ENCODE measurements at places on chromosomes 11 and 22.

DNA sequence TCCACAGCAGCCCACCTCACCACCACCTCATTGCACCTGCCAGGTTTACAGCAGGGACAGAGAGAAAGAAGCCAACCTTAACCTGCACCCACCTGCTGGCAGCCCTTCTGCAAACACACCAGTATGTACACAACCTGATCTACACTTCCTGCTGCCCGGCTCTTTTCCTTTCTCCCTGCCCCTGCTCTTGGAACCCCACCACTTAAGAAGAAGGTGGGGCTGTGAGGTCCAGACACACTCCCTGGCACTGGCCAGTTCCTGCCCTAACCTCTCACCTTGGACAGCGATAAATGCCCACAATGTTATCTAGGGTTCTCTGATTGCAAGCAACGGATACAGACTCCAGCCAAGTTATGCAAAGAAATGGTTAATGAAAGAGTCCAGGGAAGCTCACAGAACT, 10.8 kb upstream of the SLC35C1 start:
- peak; percentile 63 for DNase-seq

DNA sequence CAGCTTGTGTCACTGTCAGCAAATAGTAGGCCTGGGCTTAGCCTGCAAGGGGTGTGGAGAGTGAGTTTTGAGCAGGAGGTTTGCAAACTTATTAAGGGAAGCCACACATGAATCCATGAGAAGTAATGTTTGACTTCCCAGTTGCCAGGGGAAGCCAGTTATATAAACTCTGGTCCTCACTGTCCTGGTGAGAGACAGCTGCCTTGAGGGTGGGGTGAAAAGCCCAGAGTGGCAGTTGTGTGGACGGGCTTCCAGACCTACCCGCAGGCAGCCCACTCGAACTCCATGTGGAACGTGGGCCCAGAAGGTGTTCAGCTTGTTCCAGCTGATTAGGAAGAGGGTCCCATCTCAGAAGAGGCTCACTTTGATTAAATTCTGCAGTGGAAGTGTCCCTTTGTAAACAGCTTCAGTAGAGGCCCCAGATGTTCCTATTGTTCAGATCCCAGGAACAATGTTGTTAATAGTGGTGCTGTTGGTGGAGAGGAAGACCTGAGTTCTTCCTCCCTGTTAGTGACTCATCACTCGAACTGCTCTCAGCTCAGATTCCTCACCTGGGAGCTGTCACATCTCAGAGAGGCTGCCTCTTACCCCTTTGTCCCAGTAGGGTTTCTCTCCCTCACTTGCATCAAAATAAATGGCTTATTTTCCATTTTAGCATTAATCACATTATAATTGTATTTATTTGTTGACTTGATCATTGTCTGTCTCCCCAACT, 63.4 kb downstream of the GRAMD1B start:
- DNase-seq: no peak

- no peak for DNase-seq
These were observed 72.8 kb upstream of the KCNQ1OT1 start for GRCh38 chr11:2772544-2773031.

DNA sequence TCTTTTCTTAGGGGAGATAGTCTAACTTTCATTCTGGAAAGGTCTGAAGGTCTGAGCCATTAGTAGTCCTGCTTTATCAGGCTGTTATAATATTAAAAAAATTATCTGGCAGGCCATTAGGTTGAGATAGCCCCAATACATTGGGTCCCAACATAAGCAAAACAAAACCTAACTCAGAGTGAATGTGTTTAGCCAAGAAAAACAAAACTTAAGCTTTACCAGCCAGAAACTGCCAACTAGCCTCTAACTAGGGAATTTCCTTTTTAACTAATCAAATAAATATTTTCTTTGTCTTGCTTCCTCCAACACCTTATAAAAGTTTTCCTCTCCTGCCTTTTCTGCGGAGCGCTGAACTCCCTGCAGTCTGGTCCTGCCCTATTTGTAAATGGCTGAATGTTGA, 1137.7 kb upstream of the CNTN5 start:
- no peak for DNase-seq

GRCh38 chr11:45275828-45276227, 10.3 kb downstream of the SYT13 start:
- DNase-seq: no peak

GRCh38 chr11:121347813-121348212, 55.2 kb downstream of the SC5D start:
- DNase-seq: no peak

- DNase-seq: no peak
These were observed 157.8 kb upstream of the DDI1 start for GRCh38 chr11:103878646-103879045.

GRCh38 chr11:17473071-17473744, 3.4 kb downstream of the ABCC8 start:
- DNase-seq: no peak

DNA sequence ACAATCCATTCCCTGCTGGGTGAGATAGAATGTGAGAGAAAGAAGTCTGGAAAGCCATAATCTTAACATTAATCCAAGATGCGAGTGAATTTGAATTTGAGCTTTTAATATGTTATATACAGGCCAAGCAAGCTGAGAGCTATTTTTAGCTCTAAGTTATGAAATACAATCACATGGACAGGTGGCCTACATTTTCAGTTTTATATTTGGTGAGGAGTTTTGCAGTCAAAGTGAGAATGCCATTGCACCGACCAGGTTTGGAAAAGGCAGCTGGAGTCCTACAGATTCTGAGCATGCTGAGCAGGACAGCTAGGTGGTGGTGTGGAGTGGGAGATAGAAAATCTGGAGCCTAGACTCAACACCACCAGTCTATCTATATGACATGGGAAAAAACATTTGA, 12.0 kb downstream of the OR5B21 start:
- no peak for DNase-seq

DNA sequence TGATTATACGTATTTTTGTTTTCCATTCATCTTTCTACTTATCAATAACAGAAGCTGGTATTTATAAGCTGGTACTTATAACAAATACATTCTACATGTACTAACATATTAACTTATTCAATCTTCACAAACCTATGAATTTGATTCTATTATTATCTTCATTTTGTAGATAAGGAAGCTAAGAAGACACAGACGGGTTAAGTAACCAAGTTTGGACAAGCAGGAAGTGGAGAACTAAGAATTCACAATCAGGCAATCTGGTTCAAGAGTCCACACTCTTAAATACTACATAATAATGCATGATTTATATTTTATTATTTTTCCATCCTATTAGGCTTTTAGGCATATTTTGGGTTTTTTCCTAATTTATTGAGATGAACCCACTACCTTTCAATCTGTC, 25.0 kb downstream of the FCHSD2 start:
- DNase-seq: no peak

- DNase-seq: no peak
These were observed at the start of gene CCND1 for GRCh38 chr11:69640995-69641581. TSS of gene CCND1 (plus strand) at chr11:69641156. CDS start at chr11:69641314, 158 bp downstream.

DNA sequence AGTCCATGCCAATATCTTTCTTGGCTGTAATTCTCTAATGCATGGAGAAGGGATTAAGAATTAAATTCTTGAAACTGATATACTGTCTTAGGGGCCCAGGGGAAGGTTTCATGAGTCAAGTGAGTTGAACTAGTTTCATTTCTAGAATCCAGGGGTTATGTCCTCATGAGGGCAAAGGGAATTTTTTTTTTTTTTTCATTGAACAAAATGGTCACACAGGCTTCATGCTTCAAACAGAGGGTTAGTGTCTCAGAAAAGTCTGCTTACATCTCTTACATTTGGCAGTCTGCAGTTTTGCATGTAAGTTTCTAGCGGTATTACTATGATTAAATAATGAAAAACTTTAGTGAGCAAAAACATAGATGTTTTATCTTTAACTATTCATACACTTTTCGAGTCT, 32.9 kb downstream of the PPME1 start:
- no peak for DNase-seq

DNA sequence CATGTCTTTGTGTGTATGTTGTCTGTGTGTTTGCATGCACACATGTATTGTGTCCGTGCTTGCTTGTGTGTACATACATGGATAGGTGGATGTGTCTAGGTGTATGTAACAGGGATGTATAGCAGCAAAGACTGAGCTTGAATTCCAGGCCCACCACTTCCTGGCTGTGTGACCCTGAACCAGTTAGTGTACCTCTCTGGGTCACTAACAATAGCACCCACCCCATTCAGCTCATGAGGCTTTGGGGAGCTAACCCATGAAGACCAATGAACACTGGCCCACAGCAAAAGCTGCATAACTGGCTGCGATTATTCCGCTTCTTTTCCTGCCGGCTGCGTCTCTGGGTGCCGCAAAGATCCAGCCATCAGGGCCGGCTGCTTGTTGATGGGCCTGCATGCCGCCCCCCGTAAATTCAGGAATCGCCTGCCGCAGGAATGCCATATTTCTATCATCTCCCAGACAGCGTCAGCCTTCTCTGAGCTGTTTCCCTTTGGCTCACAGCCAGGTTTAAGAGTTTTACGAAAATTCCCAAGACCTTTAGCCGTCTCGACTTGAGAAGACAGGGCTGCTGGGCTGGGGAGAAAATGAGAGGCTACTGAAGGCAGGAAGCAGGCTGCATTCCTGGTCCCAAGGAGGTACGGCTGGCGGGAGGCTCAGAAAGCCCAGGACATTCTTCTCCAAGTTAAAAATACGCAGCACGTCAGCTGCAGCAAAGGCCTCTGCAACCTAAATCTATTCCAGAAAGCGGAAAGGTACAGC, 224.6 kb downstream of the MN1 start:
- DNase-seq: no peak

- no peak for DNase-seq
These were observed 1015.8 kb downstream of the BRD1 start for GRCh38 chr22:48811885-48812284.

- DNase-seq: no peak
These were observed 17.1 kb downstream of the CXCR5 start for GRCh38 chr11:118900535-118901384.

DNA sequence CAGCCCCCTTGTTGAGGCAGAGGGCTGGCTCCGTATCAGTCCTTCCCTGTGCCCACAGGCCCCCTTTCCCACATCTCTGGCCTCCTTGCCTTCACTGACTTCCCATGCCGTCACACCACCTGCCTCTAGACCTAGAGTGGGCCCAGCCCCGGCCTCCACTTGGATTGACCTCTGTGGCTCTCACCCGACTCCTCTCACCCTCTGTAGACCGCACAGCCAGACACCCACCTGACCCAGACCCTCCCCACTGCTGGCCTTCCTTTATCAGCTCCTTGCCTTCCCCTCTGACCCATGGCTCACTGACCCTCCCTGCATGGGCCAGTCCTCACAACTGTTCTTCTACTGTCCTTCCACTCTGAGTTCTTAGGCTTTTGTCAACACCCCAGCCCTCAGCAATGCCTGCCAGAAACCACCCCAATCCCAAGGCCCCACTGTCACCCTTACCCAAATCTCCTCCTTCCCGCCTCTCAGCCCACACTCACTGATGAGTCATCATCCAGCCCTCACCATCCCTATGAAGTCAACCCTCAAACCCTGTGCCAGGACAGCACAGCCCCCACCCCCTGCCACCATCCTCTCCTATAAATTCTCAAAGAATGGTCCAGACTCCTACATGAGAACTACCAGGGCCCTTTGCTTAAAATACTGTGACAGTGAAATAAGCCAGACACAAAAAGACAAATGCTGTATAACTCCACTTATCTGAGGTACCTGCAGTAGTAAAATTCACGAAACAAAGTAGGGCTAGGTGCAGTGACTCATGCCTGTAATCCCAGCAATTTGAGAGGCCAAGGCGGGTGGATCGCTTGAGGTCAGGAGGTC, 53.4 kb downstream of the SCGB1A1 start:
- DNase-seq: no peak

DNA sequence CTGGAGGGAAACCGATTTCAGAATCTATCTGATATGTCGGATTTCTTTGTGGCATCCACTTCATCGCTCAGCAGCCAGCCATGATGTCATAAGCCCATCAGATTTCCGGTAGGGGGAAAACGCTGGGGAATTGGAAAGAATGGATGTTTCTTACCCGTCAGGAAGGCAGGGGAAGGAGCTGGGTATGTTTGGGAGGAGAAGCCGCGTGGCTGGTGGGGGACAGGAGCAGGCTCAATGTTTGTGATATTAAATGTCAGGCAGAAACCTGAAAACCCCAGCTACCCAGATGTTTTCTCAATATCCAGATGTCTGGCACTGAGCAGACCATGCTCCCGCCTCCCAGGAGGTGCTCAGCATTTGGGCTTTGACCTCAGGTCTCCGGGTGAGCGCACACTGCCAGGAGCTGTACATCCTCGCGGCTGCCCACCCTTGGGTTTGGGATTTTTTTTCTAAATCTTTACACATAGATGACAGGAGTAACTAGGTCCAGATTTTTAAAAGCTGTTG, 67.5 kb downstream of the NFAM1 start:
- DNase-seq: no peak

GRCh38 chr11:68211546-68211945, 1.6 kb downstream of the KMT5B start:
- DNase-seq: no peak

GRCh38 chr22:39348909-39349505, 784 bp upstream of the SYNGR1 start:
- no peak for DNase-seq

GRCh38 chr22:28911777-28912669, 28.7 kb downstream of the ZNRF3 start:
- no peak for DNase-seq

DNA sequence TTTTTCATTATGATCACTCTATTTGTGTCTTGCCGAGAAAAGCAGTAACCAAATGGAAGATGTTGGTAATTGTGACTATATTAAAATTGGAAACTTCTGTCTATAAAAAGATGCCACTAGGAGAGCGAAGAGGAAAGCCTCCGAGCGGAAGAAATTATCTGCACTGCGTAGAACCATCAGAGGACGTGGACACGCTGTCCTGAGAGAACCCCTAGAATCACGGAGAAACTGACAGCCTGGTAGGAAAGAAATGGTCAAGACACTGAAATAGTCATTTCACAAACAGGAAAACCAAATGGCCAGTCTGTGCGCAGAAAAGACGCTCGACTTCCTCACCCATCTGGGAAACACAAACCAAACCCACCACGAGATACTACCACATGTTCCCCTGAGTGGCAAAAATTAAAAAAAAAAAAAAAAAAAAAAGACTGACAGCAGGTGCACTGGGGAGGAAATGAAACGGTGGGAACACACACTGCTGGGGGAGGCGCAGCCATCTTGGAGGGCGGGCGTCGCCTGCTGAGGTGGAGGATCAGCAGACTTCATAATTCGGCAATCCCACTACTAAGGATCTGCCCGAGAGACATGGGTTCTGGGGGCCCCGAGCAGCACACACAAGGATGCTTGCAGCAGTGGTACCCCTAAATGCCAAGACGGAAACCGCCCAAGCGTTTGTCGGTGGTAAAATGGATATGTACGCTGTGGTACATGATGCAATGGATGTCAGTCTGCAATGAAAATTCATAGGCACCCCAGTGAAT, 21.3 kb downstream of the IFITM10 start:
- no peak for DNase-seq
